ENCODE measurements at places on chromosomes 1 and 21. TPM values are rescaled to one million over a fixed set of nuclear protein-coding genes. Genes with fewer than 3 reads are reported as not detected.

Gene TMEM52
- 0.65 TPM for total RNA-seq

Gene NOC2L
- total RNA-seq, result 97.8 TPM

Gene TPTE
- total RNA-seq, result not detected

Gene ACTL8
- total RNA-seq, result not detected

Gene HENMT1
- 1.1 TPM for total RNA-seq

Gene MAP10
- 2.0 TPM for total RNA-seq

Gene CD5L
- not detected for total RNA-seq

Gene MMP23B
- 0.29 TPM for total RNA-seq

Gene SERPINC1
- total RNA-seq, result not detected

Gene TRAF3IP3
- not detected for total RNA-seq

Gene SLC44A5
- 19.9 TPM for total RNA-seq

Gene TSTD1
- 3.6 TPM for total RNA-seq

Gene ANKRD45
- not detected for total RNA-seq

Gene NPR1
- 11.7 TPM for total RNA-seq

Gene LENEP
- total RNA-seq, result 1.3 TPM

Gene TCEA3
- total RNA-seq, result 0.86 TPM

Gene SPOCD1
- total RNA-seq, result 53.6 TPM

Gene DNALI1
- total RNA-seq, result 2.3 TPM

Gene PM20D1
- total RNA-seq, result not detected

Data from vein endothelial cell (primary cell).